T-helper 22 cell (primary cell): ENCODE measurements at places on chromosomes 5 and 9.

DNA sequence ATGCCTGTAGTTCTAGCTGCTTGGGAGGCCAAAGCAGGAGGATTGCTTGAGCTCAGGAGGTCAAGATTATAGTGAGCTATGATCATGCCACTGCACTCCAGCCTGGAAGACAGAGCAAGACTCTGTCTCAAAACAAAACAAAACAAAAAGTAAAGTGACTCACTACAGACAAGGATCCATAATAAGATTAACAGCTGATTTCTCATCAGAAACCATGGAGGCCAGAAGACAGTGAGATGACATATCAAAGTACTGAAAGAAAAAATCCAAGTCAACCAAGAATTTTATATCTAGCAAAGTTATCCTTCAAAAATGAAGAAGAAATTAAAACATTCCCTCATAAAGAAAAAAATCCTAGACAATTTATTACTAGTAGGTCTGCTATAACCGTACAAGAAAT lies 69.4 kb upstream of the ZBTB43 start:
- no peak for DNase-seq

DNA sequence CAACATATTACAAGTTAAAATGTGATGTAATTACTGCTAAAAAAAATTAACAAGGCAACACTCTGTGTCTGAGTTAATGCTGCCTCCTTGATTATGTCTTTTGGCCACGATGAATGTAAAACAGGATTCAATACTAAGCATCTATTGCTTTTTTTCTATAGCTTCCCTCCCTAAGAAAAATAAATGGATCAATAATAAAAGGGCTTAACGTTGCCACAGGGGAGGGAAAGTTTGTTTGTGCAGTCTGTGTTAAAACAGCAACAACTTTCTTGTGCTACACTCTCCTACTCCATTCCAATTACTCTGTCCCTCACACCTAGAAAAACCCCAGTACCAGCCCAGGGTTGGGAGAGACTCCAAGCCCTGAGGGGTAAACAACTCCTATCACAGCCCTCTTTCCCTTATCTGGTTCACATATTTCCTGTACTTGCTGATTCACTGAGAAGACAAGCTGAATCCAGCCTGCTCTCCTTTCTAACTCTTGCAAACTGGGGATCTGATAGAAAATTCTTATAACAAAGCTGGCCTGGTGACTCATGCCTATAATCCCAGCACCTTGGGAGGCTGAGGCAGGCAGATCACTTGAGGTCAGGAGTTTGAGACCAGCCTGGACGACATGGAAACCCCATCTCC lies 44.8 kb downstream of the PTPN3 start:
- no peak for DNase-seq

DNA sequence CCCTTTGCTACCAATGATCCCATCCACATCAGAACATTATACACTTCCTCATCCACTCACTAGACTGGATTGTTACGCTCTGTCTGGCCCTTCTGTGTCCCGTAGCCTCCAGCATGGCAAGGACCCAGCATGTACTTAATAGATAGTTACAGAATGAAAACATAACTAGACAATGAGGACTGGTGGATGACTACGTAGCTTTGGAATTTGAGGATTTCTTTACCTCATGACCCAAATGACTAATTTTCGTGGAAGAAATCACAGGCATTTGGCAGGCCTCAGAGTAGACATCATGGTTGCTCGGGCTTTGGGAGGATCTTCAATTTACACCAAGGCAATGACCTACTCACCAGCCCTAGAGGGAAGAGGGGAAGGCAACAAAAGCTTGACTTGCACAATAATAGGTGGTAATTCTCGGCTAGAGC lies 299.8 kb downstream of the TLE1 start:
- DNase-seq, result no peak

DNA sequence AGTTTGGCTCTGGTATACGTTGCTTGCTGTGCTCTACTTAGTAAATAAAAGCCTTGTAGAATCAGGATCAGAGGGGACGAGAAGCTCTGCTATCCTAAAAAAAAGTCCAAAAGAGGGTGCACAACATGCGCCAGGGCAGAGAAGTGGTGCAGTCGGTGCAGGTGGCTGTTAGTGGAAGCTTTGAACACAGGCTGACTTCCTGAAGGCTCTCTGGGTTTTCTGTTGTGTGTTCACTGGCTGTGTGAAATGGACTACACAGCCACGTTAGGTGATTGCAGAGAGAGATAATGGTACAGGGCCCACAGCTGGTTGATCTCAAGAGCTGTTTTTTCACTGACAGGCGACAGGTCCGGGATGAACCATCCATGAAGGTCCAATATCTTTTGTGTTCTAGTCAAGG lies 167.4 kb downstream of the TMEM167A start:
- DNase-seq, result no peak

- DNase-seq, result no peak
Measured at GRCh38 chr9:3343671-3344070, 182.1 kb downstream of the RFX3 start.

DNA sequence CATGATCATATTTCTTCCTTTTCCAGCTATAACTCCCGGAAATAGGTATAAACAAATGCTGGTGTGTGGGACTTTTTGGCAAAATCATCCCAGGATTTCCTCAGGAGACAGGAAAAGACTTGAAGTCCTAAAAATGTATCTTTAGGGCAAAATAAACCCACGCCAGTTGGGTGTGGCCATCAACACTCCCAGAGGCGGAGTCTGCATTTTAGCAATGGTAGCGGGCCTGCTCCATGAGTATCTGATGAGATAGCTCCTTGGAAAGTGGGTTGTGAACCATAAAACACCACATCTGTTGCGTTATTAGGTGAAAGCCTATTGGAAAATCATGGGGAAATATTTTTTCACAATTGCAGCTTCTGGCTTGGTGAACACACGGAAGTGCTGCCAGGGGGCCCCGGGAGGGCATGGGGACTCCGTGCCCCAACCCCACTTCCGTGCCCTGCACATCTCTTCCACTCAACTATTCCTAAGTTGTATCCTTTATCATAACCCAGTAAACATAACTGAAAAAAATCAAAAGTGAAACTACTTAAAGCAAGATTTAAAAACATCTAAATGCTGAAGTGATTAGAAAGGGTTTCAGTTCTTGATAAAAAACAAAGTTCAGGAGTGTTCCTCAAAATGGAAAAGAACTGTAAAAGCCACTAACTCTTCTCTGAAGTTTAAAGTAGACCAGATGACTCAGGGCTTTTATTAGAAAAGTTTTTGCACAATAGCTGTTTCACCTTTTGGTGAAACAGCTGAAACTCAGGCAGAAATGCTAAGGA lies 111.2 kb downstream of the LRRC70 start:
- DNase-seq, result no peak

- no peak for DNase-seq
Measured at GRCh38 chr9:134400283-134400682, 74.0 kb downstream of the RXRA start.

- no peak for DNase-seq
Measured at GRCh38 chr9:113593682-113594281, 130.3 kb downstream of the RGS3 start.

- DNase-seq, result peak; percentile 11
Measured at GRCh38 chr5:138077064-138077696, 6.7 kb upstream of the WNT8A start.

- no peak for DNase-seq
Measured at GRCh38 chr5:141635646-141636045, 1.0 kb downstream of the HDAC3 start.

DNA sequence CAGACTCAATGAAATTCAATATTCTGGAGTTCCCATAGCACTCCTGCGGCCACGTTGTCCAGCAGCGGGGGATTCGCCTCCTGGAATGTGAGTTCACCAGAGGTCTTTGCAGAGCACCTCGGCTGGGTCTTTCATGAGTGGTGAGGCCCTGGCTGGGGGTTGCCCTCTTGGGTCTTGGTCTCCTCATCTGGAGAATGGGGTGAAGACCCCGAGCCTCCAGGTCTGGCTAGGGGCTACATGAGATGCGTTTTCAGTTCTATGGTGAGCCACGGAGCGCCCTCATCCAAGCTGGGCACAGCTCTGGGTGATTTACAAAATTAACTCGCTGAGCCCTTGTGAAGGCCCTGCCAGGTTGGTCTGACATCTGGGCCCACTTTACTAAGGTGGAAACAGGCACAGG lies 37.5 kb upstream of the RXRA start:
- no peak for DNase-seq
